WTC11 (cell line): ENCODE measurements at places on chromosomes 3 and 15. TPM values are rescaled to one million over a fixed set of nuclear protein-coding genes. Genes with fewer than 3 reads are reported as not detected.

DNA sequence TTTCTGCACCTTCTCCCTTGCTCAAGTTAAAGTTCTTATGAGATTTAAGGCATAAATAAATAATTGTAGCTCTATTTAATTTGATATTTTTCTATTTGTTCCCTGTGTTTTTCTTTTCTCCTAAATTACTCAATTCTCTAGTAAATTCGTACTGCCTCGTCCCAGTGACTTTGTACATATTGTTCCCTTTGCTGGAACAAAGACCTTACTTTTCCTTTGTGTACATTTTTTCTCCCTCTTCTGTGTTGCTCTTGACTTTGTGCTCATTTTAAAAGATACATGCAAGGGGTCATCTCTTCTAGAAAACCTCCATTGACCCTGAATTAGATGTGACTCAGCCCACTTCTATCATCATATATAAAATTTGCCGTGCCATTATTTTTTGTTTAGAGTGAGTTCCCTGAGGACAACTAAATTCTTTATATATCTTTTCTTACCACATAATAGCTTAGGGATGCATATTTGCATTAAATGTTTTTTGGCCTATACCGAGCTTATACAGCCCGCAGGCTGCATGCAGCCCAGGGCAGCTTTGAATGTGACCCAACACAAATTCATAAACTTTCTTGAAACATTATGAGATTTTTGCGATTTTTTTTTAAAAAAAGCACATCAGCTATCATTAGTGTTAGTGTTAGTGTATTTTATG lies 29.6 kb downstream of the PPP4R2 start:
- H3K4me1 ChIP-seq: peaks cover 77% of the 10 kb centered on the region
- H3K4me3 ChIP-seq: no peak overlapping the region
- no peaks in the 10 kb centered on the region for H3K27me3 ChIP-seq
- H3K27ac ChIP-seq: peak overlapping the region; percentile 69
- H3K36me3 ChIP-seq: no peaks in the 10 kb centered on the region; the same call in 1 of the 2 replicates

- no peak for DNase-seq
- peak overlapping the region; percentile 4 for H3K4me3 ChIP-seq
- peaks cover 70% of the 10 kb centered on the region for H3K4me1 ChIP-seq
- H3K36me3 ChIP-seq: no peaks in the 10 kb centered on the region
These were observed 339.2 kb downstream of the FOXP1 start for GRCh38 chr3:71244153-71244825.

- H3K4me1 ChIP-seq: no peaks in the 10 kb centered on the region
- no peaks in the 10 kb centered on the region for H3K36me3 ChIP-seq
- DNase-seq: no peak
- H3K27me3 ChIP-seq: no peaks in the 10 kb centered on the region
- no peak overlapping the region for H3K27ac ChIP-seq
These were observed 312.2 kb upstream of the SLCO3A1 start for GRCh38 chr15:91541286-91541685.

Gene ZNF385D
- 8.5 to 9.6 TPM (median 9.0 TPM) in 3 replicates for total RNA-seq

DNA sequence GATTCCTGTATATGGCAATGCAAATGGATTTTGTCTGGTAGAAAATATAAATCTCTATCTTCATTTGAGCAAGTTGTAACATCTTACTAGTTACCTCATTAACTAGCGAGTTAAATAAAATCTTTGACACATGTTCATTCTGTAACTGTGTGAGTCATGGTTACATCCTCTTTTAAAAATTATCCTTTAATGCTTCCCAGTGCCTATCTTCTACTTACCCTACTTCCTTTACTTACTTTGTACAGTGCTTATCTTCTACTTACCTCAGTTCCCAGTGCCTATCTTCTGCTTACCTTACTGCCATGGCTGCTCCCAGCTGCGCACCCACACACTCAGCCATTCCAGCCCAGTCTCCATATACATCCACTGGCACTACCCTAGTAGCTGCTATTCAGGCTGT lies 71.9 kb upstream of the GOLGA8B start:
- H3K27ac ChIP-seq: no peak overlapping the region
- H3K4me3 ChIP-seq: no peak overlapping the region
- no peak for DNase-seq
- no peaks in the 10 kb centered on the region; the same call in 1 of the 2 replicates for H3K27me3 ChIP-seq
- H3K4me1 ChIP-seq: peaks cover 31% of the 10 kb centered on the region
- H3K36me3 ChIP-seq: no peaks in the 10 kb centered on the region

GRCh38 chr3:167899093-167899492 lies 163.6 kb downstream of the SERPINI1 start:
- no peak for DNase-seq
- no peaks in the 10 kb centered on the region for H3K27me3 ChIP-seq
- no peaks in the 10 kb centered on the region for H3K36me3 ChIP-seq
- H3K27ac ChIP-seq: no peak overlapping the region
- H3K4me3 ChIP-seq: no peak overlapping the region
- peaks cover 24% of the 10 kb centered on the region for H3K4me1 ChIP-seq

Gene EOMES
- 0.76 to 1.4 TPM (median 1.1 TPM) in 3 replicates for total RNA-seq

GRCh38 chr15:42640109-42640508 lies 64.7 kb downstream of the STARD9 start:
- DNase-seq: no peak
- H3K27me3 ChIP-seq: no peaks in the 10 kb centered on the region
- 0 out of 2 replicates have a peak, but pooled peaks cover 5% of the 10 kb centered on the region for H3K36me3 ChIP-seq
- no peak overlapping the region for H3K27ac ChIP-seq
- H3K4me3 ChIP-seq: no peak overlapping the region

Gene TGM4
- not detected in 3 replicates for total RNA-seq

- peaks cover 4% of the 10 kb centered on the region for H3K36me3 ChIP-seq
- no peak overlapping the region for H3K4me3 ChIP-seq
- H3K4me1 ChIP-seq: peaks cover 3% of the 10 kb centered on the region; the same call in 1 of the 2 replicates
- no peak overlapping the region for H3K27ac ChIP-seq
- DNase-seq: no peak
These were observed 348.1 kb upstream of the DCBLD2 start for GRCh38 chr3:99249627-99250026.

- peaks cover 15% of the 10 kb centered on the region for H3K27me3 ChIP-seq
- DNase-seq: no peak
- H3K36me3 ChIP-seq: no peaks in the 10 kb centered on the region
- no peaks in the 10 kb centered on the region for H3K4me1 ChIP-seq
- H3K27ac ChIP-seq: no peak overlapping the region
- no peak overlapping the region for H3K4me3 ChIP-seq
These were observed 1.7 kb downstream of the HOMER2 start for GRCh38 chr15:82950746-82951370.

Gene FGD5
- total RNA-seq: 18.3 to 20.0 TPM (median 19.3 TPM) in 3 replicates

DNA sequence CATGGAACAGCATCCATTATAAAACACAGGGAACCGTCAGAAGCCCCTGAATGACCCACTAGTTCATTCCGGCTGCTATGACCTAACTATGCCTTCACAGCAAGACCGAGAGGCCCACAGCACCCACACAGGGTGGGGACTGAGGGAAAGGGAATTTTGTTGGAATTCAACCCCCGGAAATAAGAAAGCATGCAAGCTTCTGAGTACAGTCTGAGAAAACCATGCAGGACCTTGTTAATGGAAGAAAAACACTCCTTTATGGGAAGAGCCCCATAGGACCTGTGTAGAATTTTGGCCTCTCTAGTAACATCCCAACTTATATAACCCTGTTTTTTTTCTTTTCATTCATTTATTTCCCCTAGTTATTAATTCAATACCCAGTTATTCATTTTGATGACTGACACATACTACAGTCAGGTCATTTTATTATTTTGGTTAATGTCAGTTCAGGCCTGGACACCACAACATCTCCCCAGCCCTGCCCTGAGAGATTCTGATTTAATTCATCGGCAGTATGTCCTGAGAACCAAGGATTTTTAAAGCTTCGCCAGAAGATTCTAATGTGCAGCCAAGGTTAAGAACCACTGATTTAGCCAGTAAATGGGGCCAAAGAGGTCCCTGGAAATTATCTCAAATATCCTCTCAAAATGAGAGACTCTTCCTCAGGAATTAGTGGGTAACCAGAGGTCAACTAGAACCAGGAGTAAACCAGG lies 231.6 kb upstream of the GOLGA6L4 start:
- H3K4me1 ChIP-seq: no peaks in the 10 kb centered on the region
- no peak overlapping the region for H3K4me3 ChIP-seq
- no peaks in the 10 kb centered on the region; the same call in 1 of the 2 replicates for H3K27me3 ChIP-seq
- DNase-seq: no peak
- H3K27ac ChIP-seq: no peak overlapping the region

- DNase-seq: no peak
- peak overlapping the region; percentile 95; the same call in 1 of the 2 replicates for H3K4me3 ChIP-seq
- H3K27ac ChIP-seq: peak overlapping the region; percentile 9; the same call in 1 of the 2 replicates
- H3K4me1 ChIP-seq: peaks cover 10% of the 10 kb centered on the region
These were observed 4.3 kb downstream of the TNIK start for GRCh38 chr3:171455603-171456550.

DNA sequence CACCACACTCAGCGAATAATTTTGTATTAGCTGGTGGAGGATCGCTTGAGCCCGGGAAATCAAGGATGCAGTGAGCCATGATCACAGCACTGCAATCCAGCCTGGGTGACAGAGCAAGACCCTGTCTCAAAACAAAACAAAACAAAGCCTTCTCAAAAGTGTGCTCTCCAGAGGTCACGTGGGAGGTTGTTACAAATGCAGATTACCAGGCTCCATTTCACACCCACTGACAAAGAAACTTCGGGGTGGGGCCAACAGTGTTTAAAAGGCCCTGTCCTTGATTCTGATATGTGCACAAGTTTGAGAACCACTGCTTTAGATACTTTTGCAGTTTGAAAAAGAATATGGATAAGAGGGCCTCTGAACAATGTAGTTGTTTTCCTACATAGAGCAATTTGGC lies 80.5 kb downstream of the UBE2E2 start:
- H3K27ac ChIP-seq: peak overlapping the region; percentile 37; the same call in 1 of the 2 replicates
- no peaks in the 10 kb centered on the region; the same call in 1 of the 2 replicates for H3K36me3 ChIP-seq
- no peak overlapping the region for H3K4me3 ChIP-seq
- no peaks in the 10 kb centered on the region for H3K27me3 ChIP-seq

GRCh38 chr15:66768987-66769386 lies 67.0 kb downstream of the SMAD6 start:
- no peaks in the 10 kb centered on the region for H3K36me3 ChIP-seq
- no peak overlapping the region for H3K27ac ChIP-seq
- no peaks in the 10 kb centered on the region for H3K27me3 ChIP-seq
- DNase-seq: no peak

DNA sequence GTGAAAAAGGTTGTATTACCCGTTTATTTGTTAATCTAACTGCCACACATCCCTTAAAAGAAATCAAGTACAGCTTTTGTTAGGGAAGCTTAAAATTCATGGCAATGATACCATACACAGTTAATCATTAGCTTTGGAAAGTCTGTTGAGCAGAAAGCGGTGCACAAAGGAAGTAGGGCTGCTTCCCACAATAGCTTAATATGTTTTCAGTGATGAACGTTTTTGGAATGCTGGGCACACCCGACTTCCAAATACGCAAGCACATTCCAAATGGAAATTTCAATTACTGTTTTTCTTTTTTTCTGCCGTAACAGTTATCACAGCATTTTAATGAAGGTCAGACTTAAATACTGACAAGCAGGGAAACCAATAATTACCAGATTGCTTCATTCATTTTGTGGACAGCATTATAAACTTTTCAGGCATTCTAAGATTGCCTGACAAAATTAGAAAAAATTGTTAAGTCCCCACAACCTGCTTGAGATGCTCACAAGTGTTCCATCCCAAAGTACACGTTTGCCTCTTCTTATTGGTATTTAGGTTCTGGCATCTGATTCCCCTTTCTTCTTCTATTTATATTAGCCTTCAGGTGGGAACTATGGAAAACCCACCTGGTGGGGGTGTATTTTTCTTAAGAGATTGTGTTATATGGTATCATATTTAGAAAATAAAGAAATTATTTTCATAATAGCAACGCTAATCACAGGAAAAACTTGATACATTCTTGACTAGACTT lies 1.1 kb upstream of the ECT2 start:
- DNase-seq: no peak
- H3K27ac ChIP-seq: no peak overlapping the region
- H3K4me3 ChIP-seq: peak overlapping the region; percentile 97
- H3K4me1 ChIP-seq: peaks cover 43% of the 10 kb centered on the region

Gene CKMT1A
- 34.4 to 37.4 TPM (median 36.4 TPM) in 3 replicates for total RNA-seq

DNA sequence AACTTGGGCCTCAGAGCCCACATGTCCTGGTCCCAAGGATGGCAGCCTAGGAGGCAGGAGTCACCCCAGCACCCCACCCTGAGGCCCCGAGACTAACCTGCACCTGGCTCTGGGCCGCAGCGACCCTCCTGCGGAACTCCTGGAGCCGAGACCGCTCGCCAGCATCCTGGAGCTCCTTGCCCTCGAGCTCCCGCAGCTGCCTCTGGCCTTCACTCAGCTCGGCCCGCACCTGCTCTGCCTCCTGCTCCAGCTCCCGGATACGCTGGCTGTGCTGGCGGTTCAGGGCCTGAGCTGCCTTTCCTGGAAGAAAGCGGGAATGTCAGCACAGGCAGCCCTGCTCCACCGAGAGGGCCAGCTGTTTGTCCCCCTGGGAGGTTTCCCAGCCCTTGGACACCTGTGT lies 13.2 kb downstream of the KIF7 start:
- peaks cover 47% of the 10 kb centered on the region for H3K36me3 ChIP-seq
- no peaks in the 10 kb centered on the region for H3K4me1 ChIP-seq
- no peak for DNase-seq
- no peak overlapping the region for H3K4me3 ChIP-seq
- H3K27ac ChIP-seq: no peak overlapping the region

- no peak for DNase-seq
- H3K27me3 ChIP-seq: no peaks in the 10 kb centered on the region; the same call in 1 of the 2 replicates
- no peaks in the 10 kb centered on the region for H3K36me3 ChIP-seq
- no peak overlapping the region for H3K4me3 ChIP-seq
- H3K27ac ChIP-seq: no peak overlapping the region
These were observed 181.0 kb upstream of the RASGRP1 start for GRCh38 chr15:38745626-38746025.

DNA sequence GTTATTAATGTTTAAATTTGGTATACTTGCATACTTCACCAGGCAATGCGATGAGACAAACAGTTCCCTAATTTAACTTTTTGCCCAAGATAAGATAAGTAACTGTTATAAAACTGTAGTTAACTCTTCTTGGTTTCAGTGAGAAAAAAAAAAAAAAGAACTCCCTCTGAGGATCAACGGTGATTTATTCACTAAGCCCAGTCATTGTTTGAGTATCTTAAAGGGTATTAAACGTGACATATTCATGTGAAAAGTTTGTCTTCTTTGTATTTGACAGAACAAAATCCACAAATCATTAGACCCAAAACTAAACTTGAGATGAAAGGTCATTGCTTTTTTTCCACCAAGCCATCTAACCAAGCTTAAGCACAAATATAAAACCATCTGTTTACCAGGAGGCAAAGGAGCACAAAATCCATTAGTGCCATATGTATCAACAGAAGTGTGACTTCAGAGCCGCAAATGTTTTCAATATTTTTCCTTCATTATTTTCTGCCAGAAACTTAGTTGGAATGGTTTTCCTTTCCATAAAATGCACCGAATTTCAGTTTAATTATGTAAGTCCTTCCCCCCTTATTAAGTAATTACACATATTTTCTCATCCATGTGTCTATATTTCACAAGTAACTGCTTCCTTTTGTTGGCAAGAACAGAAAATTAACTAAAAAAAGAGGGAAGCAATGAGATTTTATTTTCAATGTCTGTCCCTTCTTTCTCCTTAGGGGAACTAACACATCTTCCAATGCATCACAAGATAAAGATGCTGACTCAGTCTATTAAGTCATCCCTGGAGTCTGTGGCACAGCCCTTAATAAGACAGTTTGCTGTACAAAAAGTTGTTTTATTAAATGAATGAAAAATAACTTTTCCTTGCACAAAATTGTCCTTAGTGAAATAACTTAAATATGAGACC lies 92.2 kb upstream of the RAP2B start:
- DNase-seq: no peak
- no peaks in the 10 kb centered on the region for H3K27me3 ChIP-seq

Gene DPH3
- 26.5 to 27.8 TPM (median 26.6 TPM) in 3 replicates for total RNA-seq

- H3K27me3 ChIP-seq: peaks cover 44% of the 10 kb centered on the region
- DNase-seq: no peak
- H3K4me1 ChIP-seq: peaks cover 39% of the 10 kb centered on the region
- no peaks in the 10 kb centered on the region for H3K36me3 ChIP-seq
These were observed 31.3 kb upstream of the ST3GAL6 start for GRCh38 chr3:98731720-98732285.

Gene CDHR4
- 0.17 to 0.69 TPM (median 0.39 TPM) in 3 replicates for total RNA-seq

Gene SRGAP3
- total RNA-seq: 11.8 to 17.9 TPM (median 12.1 TPM) in 3 replicates

Gene CPNE9
- total RNA-seq: 3.2 to 6.6 TPM (median 6.0 TPM) in 3 replicates

Gene SENP2
- 55.0 to 57.2 TPM (median 56.9 TPM) in 3 replicates for total RNA-seq
